ENCODE measurements at places on chromosomes 11 and 22. TPM values are rescaled to one million over a fixed set of nuclear protein-coding genes. Genes with fewer than 3 reads are reported as not detected.

DNA sequence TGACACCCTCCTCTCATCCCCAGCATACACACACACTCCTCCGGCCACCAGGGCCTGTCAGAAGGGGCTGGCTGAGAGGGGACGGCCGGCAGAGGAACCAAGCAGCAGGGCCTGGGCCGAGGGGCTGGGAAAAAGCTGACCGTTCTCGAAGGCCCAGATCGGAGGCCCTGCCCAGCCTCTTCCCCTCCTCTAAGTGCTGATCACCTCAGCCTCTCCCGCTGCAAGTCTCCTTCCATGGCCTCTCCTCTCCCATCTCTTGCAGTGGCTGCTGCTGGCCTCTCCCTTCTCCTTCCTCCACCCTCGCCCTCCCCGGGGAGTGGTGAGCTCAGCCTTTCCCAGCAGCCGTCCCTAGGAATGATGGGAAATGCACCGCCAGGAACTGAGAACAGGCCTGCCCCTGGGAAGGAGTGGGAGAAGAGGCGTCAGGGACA, 39.6 kb downstream of the ARRB1 start:
- peaks cover 13% of the 10 kb centered on the region for H3K4me1 ChIP-seq
- H3K4me3 ChIP-seq: no peak overlapping the region
- H3K27ac ChIP-seq: no peak overlapping the region
- peaks cover 2% of the 10 kb centered on the region for H3K36me3 ChIP-seq
- DNase-seq: no peak
- H3K27me3 ChIP-seq: no peaks in the 10 kb centered on the region

GRCh38 chr11:63641727-63642126, 27.5 kb upstream of the PLAAT3 start:
- no peak for DNase-seq
- peak overlapping the region; percentile 46 for H3K27ac ChIP-seq
- no peaks in the 10 kb centered on the region for H3K4me1 ChIP-seq
- H3K36me3 ChIP-seq: peaks cover 4% of the 10 kb centered on the region
- H3K4me3 ChIP-seq: no peak overlapping the region

- DNase-seq: no peak
- H3K4me3 ChIP-seq: no peak overlapping the region
- H3K27ac ChIP-seq: no peak overlapping the region
- peaks cover 32% of the 10 kb centered on the region for H3K27me3 ChIP-seq
- H3K36me3 ChIP-seq: peaks cover 2% of the 10 kb centered on the region
Observed at GRCh38 chr11:126915430-126915829, 85.1 kb downstream of the KIRREL3 start.

GRCh38 chr11:61071913-61072312, 30.4 kb upstream of the CD5 start:
- peaks cover 98% of the 10 kb centered on the region for H3K4me1 ChIP-seq
- H3K36me3 ChIP-seq: peaks cover 36% of the 10 kb centered on the region
- H3K27me3 ChIP-seq: no peaks in the 10 kb centered on the region
- peak overlapping the region; percentile 73 for H3K4me3 ChIP-seq

- H3K36me3 ChIP-seq: peaks cover 14% of the 10 kb centered on the region
- DNase-seq: no peak
- peaks cover 73% of the 10 kb centered on the region for H3K4me1 ChIP-seq
- H3K27me3 ChIP-seq: no peaks in the 10 kb centered on the region
- peak overlapping the region; percentile 12 for H3K4me3 ChIP-seq
- peak overlapping the region; percentile 50 for H3K27ac ChIP-seq
Observed at GRCh38 chr11:34067383-34068065, 16.0 kb downstream of the CAPRIN1 start.

CPT1B gene
- 88.0 TPM for total RNA-seq

GRCh38 chr11:72683782-72684200, 9.6 kb upstream of the PDE2A start:
- H3K36me3 ChIP-seq: peaks cover 4% of the 10 kb centered on the region
- H3K4me1 ChIP-seq: peaks cover 32% of the 10 kb centered on the region
- H3K4me3 ChIP-seq: no peak overlapping the region

GRCh38 chr11:12188548-12189317, 78.3 kb downstream of the MICAL2 start:
- H3K36me3 ChIP-seq: peaks cover 2% of the 10 kb centered on the region
- no peaks in the 10 kb centered on the region for H3K27me3 ChIP-seq
- peak overlapping the region; percentile 81 for H3K4me3 ChIP-seq
- H3K27ac ChIP-seq: peak overlapping the region; percentile 81
- peaks cover 68% of the 10 kb centered on the region for H3K4me1 ChIP-seq

DNA sequence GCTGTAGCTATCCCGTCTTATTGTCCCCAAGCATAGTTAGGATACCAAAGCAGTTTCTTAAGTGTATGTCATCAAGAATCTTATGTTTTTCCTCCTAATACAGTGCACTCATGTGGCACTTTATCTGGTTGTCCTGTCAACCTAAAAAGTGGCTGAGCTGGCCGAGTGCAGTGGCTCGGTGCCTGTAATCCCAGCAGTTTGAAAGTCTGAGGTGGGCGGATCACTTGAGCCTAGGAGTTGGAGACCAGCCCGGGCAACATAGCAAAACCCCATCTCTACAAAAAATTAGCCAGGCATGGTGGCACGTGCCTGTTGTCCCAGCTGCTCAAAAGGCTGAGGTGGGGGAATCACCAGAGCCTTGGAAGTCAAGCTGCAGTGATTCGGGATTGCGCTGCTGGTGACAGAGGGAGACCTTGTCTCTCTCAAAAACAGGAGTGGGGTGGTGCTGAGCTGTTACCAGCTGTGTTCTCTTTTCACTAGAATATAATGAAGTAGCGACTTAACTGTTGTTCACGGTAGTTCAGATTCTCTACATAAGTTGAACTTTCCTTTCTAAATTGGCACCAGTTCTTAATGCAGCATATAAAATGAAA, 48.1 kb downstream of the EP300 start:
- no peak overlapping the region for H3K27ac ChIP-seq
- no peak for DNase-seq
- peaks cover 4% of the 10 kb centered on the region for H3K36me3 ChIP-seq
- no peaks in the 10 kb centered on the region for H3K27me3 ChIP-seq
- H3K4me1 ChIP-seq: no peaks in the 10 kb centered on the region

OR51E2 gene
- not detected for total RNA-seq

- H3K4me1 ChIP-seq: no peaks in the 10 kb centered on the region
- no peaks in the 10 kb centered on the region for H3K36me3 ChIP-seq
- no peak overlapping the region for H3K4me3 ChIP-seq
- DNase-seq: no peak
- no peaks in the 10 kb centered on the region for H3K27me3 ChIP-seq
- H3K27ac ChIP-seq: peak overlapping the region; percentile 55
Observed at GRCh38 chr22:46281866-46282678, 14.3 kb downstream of the TTC38 start.

- H3K36me3 ChIP-seq: no peaks in the 10 kb centered on the region
- no peak overlapping the region for H3K27ac ChIP-seq
- H3K27me3 ChIP-seq: no peaks in the 10 kb centered on the region
Observed at GRCh38 chr22:32775957-32776356, 25.5 kb upstream of the TIMP3 start.

ANO3 gene
- not detected for total RNA-seq

ST14 gene
- not detected for total RNA-seq

GRCh38 chr11:9803685-9804418, 140.0 kb downstream of the SWAP70 start:
- H3K36me3 ChIP-seq: peaks cover 3% of the 10 kb centered on the region
- no peak for DNase-seq
- peak overlapping the region; percentile 72 for H3K27ac ChIP-seq
- no peak overlapping the region for H3K4me3 ChIP-seq
- H3K27me3 ChIP-seq: no peaks in the 10 kb centered on the region
- H3K4me1 ChIP-seq: peaks cover 19% of the 10 kb centered on the region

Data from activated T-cell treated with anti-CD3 and anti-CD28 coated beads, Interleukin-2, amount 50 U/mL, for 72 hours (primary cell).